Foreskin keratinocyte (primary cell): ENCODE measurements at places on chromosomes 6 and 20. TPM values are rescaled to one million over a fixed set of nuclear protein-coding genes. Genes with fewer than 3 reads are reported as not detected.

SRSF12 gene
- 0.32 and 0.51 TPM in 2 replicates for total RNA-seq

CCN5 gene
- total RNA-seq: not detected in 2 replicates

SNAP91 gene
- not detected in 2 replicates for total RNA-seq

DNAH8 gene
- under 0.01 TPM in 1 of 2 replicates, not detected in the other for total RNA-seq

MLN gene
- not detected in 2 replicates for total RNA-seq

REV3L gene
- total RNA-seq: 10.6 and 14.1 TPM in 2 replicates

NEURL2 gene
- total RNA-seq: 1.1 and 1.2 TPM in 2 replicates

HLA-DPB1 gene
- total RNA-seq: 2.7 TPM in 1 of 2 replicates, not detected in the other

E2F1 gene
- 15.4 and 16.5 TPM in 2 replicates for total RNA-seq

TP53INP2 gene
- total RNA-seq: 0.92 and 1.5 TPM in 2 replicates

ZNF341 gene
- total RNA-seq: 3.0 and 3.2 TPM in 2 replicates

EPB41L2 gene
- 35.9 and 38.7 TPM in 2 replicates for total RNA-seq

ZC2HC1B gene
- total RNA-seq: not detected in 2 replicates

GMPR gene
- total RNA-seq: 0.32 and 0.37 TPM in 2 replicates

LRRN4 gene
- total RNA-seq: 3.1 and 3.2 TPM in 2 replicates

BPIFB2 gene
- total RNA-seq: not detected in 2 replicates

EPPIN gene
- not detected in 2 replicates for total RNA-seq

LY6G6C gene
- 0.54 TPM in 1 of 2 replicates, not detected in the other for total RNA-seq

WASF1 gene
- 18.7 and 21.1 TPM in 2 replicates for total RNA-seq

KCNQ2 gene
- not detected in 2 replicates for total RNA-seq

ELOVL2 gene
- 0.10 and 0.18 TPM in 2 replicates for total RNA-seq

COL9A1 gene
- total RNA-seq: not detected in 2 replicates

DNMT3B gene
- total RNA-seq: 2.6 and 2.7 TPM in 2 replicates

ID1 gene
- 18.8 and 27.9 TPM in 2 replicates for total RNA-seq

SIRPD gene
- not detected in 2 replicates for total RNA-seq

ADISSP gene
- total RNA-seq: 77.4 and 81.3 TPM in 2 replicates

NOX3 gene
- total RNA-seq: not detected in 2 replicates

TAF11 gene
- total RNA-seq: 20.5 and 21.2 TPM in 2 replicates

SLC26A8 gene
- total RNA-seq: not detected in 2 replicates

UST gene
- 11.1 and 13.3 TPM in 2 replicates for total RNA-seq

TPD52L1 gene
- 44.0 and 48.9 TPM in 2 replicates for total RNA-seq

PSMG4 gene
- total RNA-seq: 19.2 and 20.1 TPM in 2 replicates

KCNK17 gene
- total RNA-seq: not detected in 2 replicates

TPMT gene
- 18.7 and 20.8 TPM in 2 replicates for total RNA-seq

PPP1R16B gene
- total RNA-seq: not detected in 2 replicates

PANK2 gene
- total RNA-seq: 33.4 and 35.4 TPM in 2 replicates

TAAR9 gene
- not detected in 2 replicates for total RNA-seq

HCK gene
- not detected in 2 replicates for total RNA-seq

CNR1 gene
- total RNA-seq: not detected in 2 replicates

VGLL2 gene
- total RNA-seq: not detected in 2 replicates

MCCD1 gene
- not detected in 2 replicates for total RNA-seq

PLN gene
- total RNA-seq: not detected in 2 replicates

MYBL2 gene
- total RNA-seq: 46.7 and 66.7 TPM in 2 replicates

SLC16A10 gene
- total RNA-seq: 0.07 and 0.14 TPM in 2 replicates

PPP1R14C gene
- 32.5 and 36.4 TPM in 2 replicates for total RNA-seq

C6orf58 gene
- 0.07 and 0.10 TPM in 2 replicates for total RNA-seq
